Activated CD4-positive, alpha-beta T cell treated with anti-CD3 and anti-CD28 coated beads for 24 hours (primary cell): ENCODE measurements at places on chromosomes 6 and 20.

- DNase-seq, result no peak
Observed at GRCh38 chr6:168838037-168838399, 397.0 kb downstream of the SMOC2 start.

DNA sequence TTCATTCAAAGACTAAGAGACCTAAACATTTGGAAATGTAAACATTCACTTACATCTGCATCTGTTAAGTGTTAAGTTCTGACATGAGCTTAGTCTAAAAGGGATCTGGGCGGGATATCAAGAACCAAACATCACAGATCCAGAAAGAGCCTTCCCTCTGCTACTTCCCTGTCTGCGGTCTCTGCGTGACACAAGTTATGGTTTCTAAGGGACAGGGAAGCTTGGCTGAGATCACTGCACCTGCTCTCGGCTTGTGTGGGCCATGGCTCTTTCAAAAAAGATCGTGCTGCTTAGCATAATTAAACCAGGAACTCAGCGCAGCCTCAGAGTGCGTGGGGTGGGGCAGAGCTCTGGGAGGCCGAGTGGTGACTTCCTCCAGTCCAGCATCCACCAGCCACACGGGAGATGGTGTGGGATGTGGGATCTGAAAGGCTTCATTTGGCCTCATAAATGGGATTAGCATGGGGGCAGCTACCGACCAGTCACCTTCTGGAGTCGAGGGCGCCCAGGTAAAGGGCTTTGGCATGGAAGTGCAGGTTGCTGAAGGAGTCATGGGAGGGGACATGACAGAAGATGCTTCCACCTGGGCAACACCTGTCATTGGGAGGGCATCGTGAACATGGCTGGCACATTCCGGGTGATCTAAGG lies 16.7 kb upstream of the RAMACL start:
- DNase-seq, result no peak

DNA sequence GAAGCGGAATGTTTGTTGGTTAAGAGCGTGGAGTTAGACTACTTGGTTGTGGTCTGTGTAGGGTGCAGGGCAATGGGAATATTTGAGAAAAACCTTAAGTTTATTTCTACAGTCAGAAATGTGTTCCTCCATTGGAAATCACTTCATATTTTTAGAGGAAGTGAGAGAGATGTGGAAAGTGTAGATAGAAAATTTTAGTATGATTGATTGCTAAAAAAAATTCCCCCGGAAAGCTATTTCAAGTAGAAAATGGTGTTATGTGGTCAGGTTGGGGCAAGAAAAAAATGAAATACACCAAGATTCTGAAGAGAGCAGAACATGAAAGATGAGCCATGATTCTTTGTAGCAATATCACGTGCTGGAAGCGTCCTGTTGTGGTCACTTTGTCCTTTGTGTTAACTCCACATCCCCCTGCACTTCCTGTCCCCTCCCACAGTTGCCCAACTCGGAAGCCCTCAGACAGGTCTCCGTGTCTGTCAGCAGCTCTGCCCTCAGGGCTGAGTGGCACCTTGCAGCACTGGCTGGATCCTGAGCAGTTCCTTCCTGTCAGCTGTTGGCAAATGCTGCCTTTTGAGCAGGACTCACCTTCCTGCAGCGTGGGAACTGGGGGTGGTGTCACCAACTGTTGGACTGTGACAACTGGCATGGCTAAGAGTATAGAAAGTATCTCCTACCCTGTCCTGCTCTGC lies 137.5 kb upstream of the SLC24A3 start:
- DNase-seq, result no peak

GRCh38 chr20:32871627-32872160 lies 13.0 kb downstream of the EFCAB8 start:
- no peak for DNase-seq

GRCh38 chr20:38138086-38138778 lies 26.8 kb downstream of the TGM2 start:
- DNase-seq, result no peak

DNA sequence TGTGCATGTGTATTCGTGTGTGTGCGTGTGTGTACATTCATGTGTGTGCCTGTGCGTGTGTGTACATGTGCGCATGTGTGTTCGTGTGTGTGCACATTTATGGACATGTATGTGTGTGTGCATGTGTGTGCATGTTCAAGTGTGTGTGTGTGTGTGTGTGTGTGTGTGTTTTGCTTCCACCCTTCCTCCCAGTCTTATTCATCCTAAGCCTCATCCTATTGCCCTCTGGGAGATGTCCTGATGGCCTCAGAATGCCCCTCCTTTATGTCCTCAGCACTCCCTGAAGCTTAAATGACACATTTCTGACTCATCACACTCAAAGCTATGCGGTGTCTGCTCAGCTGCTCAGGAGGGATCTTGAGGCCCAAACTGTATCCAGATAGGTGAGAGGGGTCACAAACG lies 76.6 kb upstream of the CCDC167 start:
- DNase-seq, result no peak

DNA sequence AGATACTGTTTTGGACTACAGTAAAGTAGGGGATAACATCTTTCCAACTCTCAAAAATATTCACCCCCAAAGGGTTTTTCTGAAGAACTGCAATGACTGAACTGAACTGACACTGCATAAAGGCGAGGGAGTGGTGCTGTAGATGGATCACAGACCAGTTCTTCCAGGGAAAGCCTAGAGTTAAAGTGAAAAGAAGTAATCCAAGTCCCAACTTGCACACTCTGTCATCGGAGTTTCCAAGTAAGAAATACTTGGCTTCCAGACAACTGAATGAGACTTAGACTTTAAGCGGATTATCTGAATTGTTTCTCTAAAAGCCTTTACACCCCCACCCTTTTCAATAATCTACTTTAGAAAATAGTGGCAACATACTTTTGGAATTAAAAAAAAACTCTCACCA lies 134.1 kb upstream of the PREP start:
- no peak for DNase-seq

DNA sequence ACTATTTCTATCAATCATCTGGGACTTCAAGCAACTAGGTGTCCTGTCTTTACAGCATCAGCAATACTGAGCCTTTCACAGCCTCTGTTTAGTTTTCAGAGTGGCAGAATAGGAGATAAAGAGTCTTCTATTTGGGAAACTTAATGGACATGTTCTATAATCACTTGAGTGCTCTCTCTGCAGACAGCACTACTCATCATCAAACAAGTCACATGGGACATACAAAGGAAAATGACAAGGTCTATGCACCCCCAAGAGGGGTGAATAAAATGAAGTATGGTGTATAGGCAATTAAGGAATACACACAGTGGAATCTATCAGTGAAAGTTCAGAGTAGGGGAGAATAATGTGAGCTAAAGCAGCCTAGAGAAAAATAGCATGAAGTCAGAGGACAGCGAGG lies 237.8 kb upstream of the THEMIS start:
- DNase-seq, result no peak

DNA sequence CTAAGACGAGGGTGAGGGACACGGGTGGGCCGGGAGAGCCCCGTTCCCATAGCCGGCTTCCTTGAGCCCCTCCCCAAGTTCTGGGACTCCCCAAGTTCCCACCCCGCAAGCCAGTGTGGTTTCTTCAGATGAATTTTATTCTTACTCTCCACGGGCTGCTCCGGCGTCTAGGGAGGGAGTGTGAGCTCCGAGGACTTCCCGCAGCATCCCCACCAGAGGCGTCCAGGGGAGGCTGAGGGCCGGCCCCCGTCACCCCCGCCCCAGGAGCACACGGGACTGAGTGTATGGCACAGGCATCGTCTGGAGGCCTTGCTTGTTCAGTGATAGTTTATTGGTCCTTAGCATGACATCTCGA lies 10.0 kb upstream of the SLC4A11 start:
- no peak for DNase-seq

- no peak for DNase-seq
Observed at GRCh38 chr20:61804752-61805295, 260.9 kb downstream of the TAF4 start.

DNA sequence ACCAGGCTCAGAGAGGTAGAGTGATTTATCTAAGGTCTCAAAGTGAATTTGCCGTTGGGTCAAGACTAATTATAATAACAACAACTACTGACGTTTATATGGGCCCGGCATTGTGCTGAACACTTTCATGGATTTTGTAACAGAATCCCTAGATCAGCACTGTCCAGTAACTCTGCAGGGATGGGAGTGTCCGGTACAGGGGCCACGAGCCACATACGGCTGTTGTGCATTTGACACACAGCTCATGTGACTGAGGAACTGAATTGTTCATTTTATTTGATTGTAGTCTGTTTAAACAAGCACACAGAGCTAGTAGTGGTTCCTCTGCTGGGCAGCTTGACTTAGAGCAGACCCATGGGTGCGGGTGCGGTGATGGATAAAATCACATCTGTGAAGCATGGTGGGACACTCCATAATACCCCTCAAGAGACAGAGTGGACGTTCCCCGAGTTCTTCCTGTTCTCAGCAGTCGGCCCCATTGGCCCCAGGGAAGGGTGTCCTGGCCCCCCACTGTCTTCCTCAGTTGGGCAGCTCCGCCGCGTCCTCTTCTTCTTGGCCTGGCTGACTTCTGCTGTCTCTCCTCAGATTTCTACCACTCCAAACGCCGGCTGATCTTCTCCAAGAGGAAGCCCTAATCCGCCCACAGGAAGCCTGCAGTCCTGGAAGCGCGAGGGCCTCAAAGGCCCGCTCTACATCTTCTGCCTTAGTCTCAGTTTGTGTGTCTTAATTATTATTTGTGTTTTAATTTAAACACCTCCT lies 6.8 kb downstream of the CDKN1A start:
- no peak for DNase-seq

GRCh38 chr6:56381801-56382251 lies 134.4 kb upstream of the COL21A1 start:
- DNase-seq, result no peak

- DNase-seq, result no peak
Observed at GRCh38 chr6:156976216-156977127, 199.3 kb downstream of the ARID1B start.

DNA sequence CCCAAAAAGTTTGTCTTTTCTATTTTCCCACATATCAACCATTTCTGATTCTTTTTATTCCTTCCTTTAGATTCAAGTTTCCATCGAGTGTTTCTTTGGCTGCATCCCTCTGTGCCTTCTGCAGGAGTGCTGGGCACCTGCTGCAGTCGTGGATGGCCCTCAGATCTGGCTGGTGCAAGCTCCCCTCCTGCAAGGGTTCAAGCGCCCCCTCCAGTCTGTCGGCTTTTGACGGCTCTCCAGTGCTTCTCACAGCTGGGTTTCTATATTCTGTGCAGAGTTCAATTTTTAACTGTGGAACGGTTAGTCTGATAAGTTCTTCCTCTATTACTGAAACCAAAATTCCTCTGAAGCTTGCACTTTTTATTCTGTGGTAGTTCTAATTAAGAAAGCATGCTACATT lies 132.1 kb downstream of the HUS1B start:
- DNase-seq, result no peak

DNA sequence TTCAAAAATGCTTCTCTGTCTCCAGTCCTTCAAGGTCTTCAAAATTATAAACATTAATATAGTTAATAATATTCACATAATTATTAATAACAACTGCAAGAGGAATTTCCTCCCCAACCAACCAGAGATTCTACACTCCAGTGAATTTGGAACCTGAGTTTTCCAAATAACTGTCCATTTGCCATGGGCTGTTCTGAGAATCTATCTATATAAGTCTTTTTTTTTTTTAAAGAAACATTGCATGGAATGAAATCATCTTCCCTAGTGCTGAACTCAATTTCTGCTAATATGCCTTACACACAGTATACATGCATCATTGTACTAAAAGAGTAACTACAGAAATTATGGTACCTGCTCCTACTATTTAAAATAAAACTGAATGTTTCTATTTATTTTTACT lies 113.9 kb downstream of the SLC22A3 start:
- no peak for DNase-seq

- DNase-seq, result no peak
Observed at GRCh38 chr6:105892577-105893262, 193.4 kb upstream of the PRDM1 start.

DNA sequence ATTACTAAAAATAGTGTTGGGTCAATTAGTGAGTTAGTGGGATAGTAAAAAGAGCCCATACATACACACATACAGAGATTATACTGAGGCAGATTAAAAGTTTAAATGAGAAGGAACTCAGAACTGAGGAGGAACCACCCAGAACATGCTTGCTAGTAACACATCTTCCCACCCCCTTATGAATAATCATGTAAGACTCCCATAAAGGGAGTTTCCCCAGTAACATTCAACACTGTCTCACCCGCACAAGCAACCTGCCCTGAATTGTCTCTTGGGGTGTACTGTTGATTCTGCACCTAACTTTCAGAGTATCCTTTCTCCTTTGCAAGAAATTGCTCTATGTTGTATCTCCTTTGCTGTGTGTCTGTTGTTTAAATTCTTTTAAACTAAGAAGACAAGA lies 11.1 kb upstream of the HLA-DQB2 start:
- DNase-seq, result no peak

- DNase-seq, result no peak
Observed at GRCh38 chr6:93728150-93728549, 308.8 kb upstream of the EPHA7 start.

- no peak for DNase-seq
Observed at GRCh38 chr6:9398767-9399373, 963.5 kb upstream of the SLC35B3 start.

DNA sequence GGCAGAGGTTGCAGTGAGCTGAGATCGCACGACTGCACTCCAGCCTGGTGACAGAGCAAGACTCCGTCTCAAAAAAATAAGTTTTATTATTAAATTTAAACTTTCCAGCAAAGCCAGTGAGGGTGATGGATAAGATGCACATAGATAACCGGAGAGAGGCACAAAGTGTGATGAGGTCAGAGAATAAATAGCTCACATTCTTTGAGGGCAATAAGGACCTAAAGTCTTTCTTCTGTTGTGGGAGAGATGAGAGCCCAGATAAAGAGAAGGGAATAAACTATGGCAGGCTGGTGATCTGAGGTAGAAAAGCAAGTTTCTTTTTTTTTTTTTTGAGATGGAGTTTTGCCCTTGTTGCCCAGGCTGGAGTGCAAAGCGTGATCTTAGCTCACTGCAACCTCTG lies 20.6 kb upstream of the EZR start:
- no peak for DNase-seq

DNA sequence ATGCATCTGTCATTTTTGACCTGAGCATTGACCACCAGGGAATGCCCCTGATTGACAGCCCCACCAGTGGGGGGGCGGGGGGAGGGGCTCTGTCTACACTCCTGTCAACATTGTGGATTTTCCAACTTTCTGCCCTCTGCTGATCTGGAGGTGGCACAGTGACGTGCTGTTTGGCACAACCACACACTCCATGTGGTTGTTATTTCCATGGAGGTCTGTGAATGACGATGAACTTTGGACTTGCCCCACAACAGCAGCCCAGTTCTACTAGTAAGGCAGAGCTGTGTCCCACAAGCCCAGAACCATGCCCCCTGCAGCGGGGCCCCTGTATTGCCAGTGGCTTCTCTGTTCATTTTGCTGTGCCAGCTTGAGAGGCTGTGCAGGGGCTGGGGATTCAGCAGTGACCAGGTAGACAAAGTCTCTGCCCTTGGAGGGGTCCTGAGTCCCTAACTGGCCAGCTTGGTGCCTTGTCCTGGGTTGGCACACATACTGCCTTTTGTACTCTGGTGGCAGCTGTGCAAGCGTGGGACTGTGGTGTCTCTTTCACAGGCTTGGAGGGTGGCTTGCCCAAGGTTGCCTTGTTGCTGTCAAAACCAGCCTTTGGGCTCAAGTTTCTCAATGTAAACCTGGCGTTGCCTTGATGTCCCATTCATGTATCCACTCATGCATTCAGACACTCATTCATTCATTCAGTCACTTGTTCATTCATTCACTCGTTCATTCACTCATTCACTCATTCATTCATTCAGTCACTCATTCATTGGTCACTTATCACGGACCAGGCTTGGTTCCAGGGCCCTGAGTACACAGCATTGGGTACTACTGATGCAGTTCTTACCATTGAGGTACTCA lies 108.5 kb downstream of the SYCP2 start:
- DNase-seq, result no peak

GRCh38 chr20:17925141-17925939 lies 43.3 kb downstream of the SNX5 start:
- DNase-seq, result no peak

GRCh38 chr6:42961020-42961470 lies 491 bp downstream of the GNMT start:
- no peak for DNase-seq
